ENCODE measurements at places on chromosomes 11 and 22.

DNA sequence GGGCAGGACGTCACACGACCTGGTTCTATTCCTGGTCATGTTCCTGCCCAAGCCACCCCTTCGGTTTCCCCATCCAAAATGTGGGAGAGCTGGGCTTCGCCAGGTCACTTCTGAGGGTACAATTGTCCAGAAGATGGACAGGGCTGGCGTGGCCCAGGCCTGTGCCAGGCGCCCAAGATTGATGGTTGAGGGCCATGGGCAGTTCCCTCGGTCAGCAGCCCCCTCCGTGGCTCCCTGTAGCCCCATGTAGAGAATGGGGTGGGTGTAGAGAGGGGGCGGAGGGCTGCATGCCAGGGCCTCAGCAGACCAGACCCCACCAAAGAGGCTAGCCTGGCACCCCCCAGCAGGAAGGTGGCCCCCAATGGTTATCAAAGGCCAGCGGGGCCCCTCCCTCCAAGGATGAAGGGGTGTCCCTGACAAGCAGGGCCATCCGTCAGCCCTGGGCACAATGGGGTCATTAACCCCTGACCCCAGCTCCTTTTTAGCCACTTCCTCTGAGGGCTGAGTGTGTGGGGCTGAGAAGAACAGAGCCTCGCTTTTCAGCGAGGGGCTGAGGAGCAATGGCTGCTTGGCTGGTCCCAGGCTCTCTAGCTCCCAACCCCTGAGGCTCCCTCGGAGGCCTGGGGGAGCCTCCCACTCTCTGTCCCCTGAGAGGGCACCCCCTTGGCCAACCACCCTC, 11.0 kb upstream of the PICK1 start:
- DNase-seq, result no peak

DNA sequence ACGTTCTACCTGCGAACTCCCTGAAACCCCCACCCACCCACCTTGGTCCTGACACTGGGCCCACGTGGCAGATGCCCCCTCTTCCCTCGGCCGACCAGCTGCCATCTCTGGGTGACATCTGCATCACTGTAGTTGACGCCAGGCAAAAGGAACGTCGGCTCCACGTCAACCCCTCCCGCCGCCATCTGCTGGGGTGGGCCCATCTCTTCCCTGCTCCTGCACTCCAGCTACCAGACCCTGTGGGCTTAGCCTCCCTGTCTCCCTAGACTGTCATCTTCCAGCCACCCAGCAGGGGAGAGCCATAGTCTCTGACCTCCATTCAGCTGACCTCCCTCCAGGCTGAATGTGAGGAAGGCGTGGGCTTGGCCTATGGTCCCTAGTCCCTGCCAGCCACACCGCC, 21.4 kb downstream of the CHID1 start:
- no peak for DNase-seq

DNA sequence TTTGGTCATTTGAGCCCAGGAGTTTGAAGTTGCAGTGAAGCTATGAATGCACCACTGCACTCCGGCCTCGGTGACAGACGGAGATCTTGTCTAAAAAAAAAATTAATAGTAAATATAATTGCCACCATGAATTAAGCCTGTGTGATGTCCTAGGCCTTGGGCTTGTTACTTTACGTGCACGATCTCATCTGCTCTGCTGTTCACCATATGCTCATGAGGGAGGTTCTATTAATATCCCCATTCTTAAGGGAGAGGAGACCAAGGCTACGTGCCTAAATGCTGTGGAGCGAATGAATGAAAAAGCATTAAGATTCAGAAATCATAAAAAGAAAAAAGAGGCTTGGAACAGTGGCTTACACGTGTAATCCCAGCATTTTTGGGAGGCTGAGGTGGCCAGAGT, 2.6 kb upstream of the ATG2A start:
- DNase-seq, result no peak

DNA sequence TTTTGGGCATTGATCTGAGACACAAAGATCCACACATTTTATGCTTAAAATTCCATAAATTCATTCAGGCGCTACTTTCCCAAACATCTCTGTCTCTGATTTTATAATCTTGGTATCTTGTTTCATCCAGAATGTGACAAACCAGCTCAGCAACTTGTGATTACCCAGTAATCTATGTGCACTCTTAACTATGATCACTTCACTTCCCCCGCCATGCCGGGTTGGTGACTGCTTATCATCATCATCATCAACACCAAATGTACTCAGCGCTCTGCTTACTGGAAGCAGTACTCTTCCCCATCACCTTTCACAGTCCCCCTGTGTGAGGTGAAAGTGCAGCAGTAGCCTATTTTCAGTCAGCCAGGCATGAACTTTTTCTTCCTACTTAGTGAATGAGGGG, 15.2 kb upstream of the MMP7 start:
- DNase-seq, result no peak

GRCh38 chr11:9459667-9460321, 1.0 kb upstream of the ZNF143 start:
- DNase-seq, result peak; percentile 59

GRCh38 chr11:108931168-108931567, 266.3 kb downstream of the DDX10 start:
- no peak for DNase-seq

- DNase-seq, result no peak
Measured at GRCh38 chr11:123180166-123180565, 14.9 kb downstream of the CLMP start.

DNA sequence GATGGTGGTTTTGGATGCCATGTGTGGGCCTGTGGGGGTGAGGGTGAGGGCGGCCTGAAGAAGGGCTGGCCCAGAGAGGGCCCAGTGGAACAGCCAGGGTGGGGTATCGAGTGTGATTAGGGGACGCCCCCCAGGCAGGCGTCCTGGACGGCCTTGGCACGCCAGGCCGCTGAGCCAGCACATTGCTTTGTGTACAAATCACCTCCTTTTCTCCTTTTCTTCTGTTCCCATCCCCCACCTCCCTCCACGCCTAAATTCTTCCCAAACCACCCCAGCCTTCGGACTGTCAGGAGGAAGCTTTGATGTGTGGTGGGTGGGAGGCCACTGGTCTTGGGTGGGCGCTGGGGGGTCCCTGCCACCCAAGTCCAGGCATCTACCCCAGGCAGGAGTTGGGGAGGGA, 7.8 kb upstream of the CD248 start:
- no peak for DNase-seq

DNA sequence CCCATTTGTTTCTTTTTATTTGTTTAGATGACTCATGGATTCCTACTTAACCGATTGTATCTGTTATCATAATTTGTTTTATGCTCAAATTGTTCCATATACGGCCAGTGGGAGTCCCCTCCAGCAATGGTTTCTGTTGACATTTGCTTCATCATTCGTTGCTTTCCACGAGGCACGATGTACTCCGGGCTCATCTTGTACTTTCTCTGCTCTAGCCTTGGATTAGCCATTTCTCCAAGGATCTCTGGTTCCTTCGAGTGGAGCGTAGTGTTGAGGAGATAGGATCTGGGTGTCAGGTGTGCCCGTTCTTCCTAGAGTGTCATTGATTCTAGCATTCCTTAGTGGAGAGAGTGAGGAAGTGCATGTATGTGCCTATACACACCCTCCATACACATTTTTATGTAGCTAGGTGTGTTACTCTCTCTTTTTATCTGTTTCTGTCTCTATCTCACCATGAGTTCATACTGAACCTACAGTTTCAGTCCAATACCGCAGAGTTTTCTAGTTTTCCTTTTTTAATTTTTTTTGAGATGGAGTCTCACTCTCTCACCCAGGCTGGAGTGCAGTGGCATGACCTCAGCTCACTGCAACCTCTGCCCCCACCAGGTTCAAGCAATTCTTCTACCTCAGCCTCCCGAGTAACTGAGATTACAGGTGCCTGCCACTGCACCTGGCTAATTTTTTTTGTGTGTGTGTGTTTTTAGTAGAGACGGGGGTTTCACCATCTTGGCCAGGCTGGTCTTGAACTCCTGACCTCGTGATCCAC, 31.4 kb downstream of the TECTA start:
- peak; percentile 81 for DNase-seq

GRCh38 chr11:7077101-7077500, 11.7 kb upstream of the RBMXL2 start:
- DNase-seq, result no peak

GRCh38 chr11:124868331-124869274, 3.4 kb downstream of the ROBO3 start:
- peak; percentile 77 for DNase-seq

DNA sequence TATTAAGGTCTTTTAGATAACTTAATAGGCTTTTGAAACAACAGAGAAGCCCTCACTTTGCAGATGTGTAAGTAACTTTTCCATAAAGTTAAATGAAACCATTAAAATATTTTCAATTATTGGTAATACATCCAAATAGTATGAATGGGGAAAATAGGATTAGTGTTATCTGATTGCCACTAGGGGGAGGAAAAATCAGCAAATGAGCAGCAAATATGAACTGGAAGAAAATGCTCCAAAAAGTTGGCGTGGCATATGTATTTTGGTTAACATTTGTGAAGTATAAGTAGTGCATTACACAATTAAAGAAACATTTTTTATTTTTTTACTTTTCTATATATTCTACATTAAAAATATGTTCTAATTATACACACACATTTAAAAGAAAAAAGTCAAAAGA, 259.8 kb upstream of the ANO5 start:
- peak; percentile 48 for DNase-seq

- DNase-seq, result peak; percentile 37
Measured at GRCh38 chr11:125903711-125904659, at the start of gene DDX25. Gene DDX25 (plus strand): TSS chr11:125904508. CDS start chr11:125904518, 10 bp downstream.

GRCh38 chr22:23882370-23882769, 11.8 kb upstream of the MIF start:
- no peak for DNase-seq

GRCh38 chr11:103326070-103326794, 217.0 kb downstream of the DYNC2H1 start:
- peak; percentile 89 for DNase-seq

DNA sequence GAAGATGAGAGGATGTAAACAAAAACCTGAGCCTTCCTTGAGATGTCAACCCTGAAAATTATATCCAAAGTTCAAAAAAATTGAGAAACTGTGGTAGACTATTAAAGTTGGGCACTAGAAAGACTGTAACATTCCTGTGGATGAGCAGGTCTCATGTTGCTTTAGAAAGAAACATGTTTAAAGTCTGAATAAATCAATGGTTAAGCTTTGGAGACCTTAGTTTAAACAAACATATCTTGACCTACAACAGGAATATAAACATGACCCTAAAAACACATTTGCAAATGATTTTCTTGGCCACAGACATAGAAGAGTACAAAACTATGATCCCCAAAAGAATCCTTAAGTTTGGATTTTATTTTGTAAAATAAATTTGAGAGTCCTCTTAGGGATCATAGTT, 38.1 kb upstream of the PCF11 start:
- no peak for DNase-seq

- DNase-seq, result no peak
Measured at GRCh38 chr11:71239581-71239980, 12.8 kb downstream of the SHANK2 start.

DNA sequence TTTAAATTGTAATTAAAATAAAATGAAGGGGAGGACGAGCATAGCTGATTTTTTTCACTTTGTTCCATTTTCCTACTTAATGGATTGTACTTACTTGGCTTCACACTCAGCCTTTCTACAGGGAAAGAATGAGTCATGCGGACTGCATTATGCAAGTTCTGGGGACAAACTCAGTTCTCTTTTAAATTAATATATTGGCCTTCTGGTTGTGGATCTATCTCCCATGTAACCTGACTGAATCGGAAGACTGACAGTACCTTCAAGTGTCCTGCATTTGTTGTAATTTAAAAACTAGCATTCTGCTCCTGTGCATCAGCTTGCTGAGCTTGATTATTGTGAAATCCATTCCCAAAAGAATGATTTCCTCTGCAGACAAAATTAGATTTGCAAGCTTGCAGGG, 12.2 kb downstream of the OR8D1 start:
- DNase-seq, result peak; percentile 13

GRCh38 chr11:19546325-19546724, 166.3 kb upstream of the NAV2 start:
- DNase-seq, result peak; percentile 30

- DNase-seq, result no peak
Measured at GRCh38 chr11:96424693-96425092, 34.9 kb downstream of the JRKL start.

- peak; percentile 70 for DNase-seq
Measured at GRCh38 chr11:92246630-92247029, 22.0 kb downstream of the FAT3 start.

- DNase-seq, result no peak
Measured at GRCh38 chr22:29720811-29721323, 1.1 kb downstream of the CABP7 start.

DNA sequence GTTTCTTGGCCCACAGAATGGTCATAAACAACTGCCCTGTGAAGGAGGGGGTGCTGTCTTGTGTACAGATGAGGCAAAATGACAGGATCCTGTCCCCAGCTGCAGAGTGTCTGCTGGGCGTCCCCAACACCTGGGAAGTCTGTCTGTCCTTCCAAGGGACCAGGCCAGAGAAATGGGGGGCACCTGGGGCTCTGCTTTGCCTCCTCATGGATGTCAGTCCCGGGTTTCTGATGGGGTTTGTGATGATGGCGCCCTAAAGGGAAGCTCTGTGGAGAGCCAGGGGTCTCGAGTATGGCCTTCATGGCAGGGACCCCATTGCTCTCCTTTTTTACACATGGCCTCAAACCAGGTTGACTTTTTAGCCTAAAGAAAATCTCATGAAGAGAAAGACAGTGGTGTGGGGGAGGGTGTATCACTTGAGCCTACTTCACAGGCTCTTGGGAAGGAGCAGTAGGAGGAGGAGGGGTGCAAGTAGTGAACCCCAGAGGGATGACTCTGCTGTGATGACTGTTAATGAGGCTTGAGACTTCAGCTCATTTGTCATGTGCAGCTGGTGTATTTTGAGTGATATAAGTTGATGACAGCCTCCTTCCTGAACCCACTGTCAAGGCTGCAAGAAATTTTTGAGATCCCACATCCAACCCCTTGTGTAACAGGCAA, 40.6 kb upstream of the TUB start:
- no peak for DNase-seq

DNA sequence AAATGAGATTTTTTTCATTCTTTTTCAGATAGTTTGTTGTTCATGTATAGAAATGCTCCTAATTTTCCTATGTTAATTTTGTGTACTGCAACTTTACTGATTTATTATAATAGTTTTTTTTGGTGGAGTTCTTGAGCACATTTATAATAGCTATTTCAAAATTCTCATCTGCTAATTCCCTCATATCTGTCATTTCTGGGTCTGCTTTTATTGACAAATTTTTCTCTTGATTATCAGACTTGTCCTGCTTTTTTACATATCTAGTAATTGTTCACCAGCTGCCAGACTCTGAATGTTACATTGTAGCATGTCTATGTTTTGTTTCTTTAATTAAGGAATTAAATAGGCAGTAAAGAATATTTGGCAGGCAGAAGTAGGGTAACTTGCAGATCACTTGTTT, 60.9 kb upstream of the PARVA start:
- peak; percentile 9 for DNase-seq

- no peak for DNase-seq
Measured at GRCh38 chr11:118956847-118957469, 860 bp downstream of the UPK2 start.

DNA sequence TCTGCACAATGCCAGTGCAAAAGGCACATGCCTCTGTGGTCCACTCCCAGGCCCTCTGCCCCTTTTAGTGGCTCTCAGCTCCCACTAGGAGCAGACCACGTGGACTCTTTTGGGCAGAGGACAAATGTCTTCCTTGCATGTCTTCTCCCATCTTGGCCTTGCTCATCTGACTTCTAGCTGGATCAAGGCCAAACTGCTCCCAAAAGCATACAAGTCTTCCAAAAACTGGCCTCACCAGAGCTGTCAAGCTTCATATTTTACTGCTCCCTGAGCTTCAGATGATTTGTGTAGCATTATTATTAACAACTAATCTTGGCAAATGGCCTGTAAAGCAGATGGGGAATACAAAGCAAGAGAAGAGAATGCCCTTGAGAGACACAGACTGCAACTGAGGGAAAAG, 6.9 kb downstream of the SMPD1 start:
- no peak for DNase-seq

- DNase-seq, result no peak
Measured at GRCh38 chr11:123640029-123640428, 14.4 kb downstream of the SCN3B start.
